ENCODE measurements at places on chromosomes 7 and 10.
A peak's percentile ranks its signal among the peaks of the same experiment; 100 is the strongest.

DNA sequence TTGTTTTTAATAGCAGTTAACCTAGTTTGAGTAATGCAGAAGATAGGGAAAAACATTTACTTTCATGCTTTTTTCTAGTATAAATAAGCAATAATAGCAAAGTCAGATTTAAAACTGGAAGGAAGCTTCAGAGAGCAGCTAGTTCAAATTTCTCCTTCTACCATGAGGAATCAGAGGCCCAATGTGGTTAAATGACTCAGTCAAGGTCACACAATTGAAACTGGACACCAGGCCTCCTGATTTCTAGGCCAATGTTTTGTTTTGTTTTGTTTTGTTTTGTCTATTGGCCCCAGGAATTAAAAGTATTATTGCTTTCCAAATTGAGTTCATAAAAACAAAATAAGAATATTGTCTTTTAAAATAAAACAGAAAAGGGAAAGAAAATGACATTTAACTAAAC lies 122.3 kb downstream of the TRIL start:
- no peak for DNase-seq

GRCh38 chr10:97759158-97759887 lies 12.5 kb downstream of the SFRP5 start:
- peak; percentile 75 for DNase-seq

DNA sequence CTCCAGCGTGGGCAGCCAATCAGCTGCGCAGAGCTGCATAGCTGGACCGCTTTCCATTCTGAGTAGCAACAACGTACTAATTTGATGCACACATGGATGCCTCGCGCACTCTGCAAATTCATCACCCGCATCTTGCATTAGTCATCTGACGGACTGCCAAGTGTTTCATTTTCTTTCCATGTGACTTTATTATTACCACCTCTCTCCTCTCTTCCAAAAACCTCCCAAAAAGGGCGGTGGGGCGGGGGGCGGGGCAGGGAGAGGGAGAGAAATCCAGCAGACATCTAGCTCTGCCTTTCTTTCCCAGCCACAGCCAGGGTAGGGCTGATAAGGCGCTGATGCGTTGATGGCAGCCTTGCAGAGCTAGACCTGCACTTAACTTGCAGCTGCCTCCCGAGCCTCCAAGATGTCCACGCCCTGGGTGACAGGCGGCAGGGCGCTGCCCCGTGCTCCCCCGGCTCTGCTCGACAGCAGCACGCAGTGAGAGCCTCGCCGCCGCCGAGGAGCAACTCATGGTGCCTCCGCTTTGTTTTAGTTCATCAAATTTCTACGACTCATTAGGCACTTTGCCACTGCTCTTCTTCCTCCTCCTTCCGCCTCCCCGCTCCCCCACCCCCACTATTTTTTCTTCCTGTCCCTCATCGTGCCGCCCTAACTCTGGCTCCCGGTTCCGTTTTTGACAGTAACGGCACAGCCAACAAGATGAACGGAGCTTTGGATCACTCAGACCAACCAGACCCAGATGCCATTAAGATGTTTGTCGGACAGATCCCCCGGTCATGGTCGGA lies 147.3 kb downstream of the CELF2 start:
- DNase-seq = peak; percentile 85

DNA sequence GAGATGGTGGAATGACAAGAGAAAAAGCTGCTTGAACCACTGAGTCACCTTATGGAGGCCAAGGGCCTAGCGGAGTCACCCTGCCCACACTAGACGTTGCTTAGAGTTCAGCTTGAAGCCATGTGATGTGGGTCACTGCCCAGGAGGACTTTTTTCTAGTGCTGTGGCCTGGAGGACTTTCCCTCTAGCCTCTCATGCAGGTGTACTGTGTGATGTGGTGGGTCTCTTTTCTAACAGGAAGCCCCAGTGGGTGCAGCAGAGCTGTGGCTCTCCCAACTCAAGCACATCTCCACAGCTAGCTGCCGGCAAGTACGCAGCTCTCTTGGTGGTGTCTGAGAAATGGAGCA lies 13.6 kb downstream of the POR start:
- no peak for DNase-seq

DNA sequence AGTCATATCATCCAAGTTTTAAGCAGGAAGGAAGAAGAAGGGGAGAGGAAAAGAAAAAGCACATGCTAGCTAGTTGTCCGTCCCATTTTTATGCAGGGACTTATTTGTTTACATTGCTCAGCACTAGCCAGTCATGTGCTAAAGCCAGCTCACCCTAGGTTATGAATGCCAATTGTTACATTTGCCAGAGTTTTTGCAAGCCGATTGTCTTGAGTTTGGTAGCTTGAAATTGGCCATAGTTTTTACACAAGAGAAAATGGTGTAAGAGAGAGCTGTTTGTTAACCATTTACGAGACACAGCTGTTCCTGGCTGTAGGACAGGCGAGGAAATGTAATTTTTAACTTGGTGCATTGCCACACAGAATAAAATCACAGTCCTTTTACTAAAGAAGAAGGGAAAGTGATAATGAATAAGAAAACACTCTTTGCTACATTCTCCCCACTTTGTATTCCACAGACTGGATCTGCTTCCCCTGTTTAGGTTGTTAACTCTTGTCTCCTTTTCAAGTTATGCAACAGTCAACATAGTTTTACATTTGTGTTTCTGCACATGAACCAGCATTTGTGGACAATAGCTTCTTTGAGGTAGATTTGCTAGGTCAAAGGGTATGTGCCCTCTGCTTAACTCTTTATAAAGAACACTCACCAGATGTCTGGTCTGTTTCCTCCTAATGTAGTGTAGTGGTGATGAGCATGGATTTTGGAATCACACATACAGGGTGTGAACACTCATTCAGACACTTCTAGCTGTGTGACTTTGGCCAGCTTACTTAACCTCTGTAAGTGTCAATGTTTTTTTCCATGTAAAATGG lies 357.2 kb downstream of the LRMDA start:
- DNase-seq = no peak

DNA sequence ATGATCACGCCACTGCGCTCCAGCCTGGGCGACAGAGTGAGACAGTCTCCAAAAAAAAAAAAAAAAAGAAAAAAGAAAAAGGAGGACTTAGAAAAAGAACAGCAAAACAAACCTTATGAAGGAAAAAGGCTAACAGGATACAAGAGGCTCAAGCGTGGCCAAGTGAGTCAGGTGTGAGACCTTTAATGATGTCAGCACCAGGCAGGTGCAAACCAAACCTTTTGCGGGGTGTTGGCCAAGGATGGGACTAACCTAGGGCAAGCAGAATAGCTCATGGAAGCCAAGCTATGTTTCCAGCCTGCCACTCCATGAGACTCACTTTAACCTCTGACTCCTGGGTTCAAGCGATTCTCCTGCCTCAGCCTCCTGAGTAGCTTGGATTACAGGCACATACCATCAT lies 11.3 kb upstream of the GNA12 start:
- DNase-seq = no peak

DNA sequence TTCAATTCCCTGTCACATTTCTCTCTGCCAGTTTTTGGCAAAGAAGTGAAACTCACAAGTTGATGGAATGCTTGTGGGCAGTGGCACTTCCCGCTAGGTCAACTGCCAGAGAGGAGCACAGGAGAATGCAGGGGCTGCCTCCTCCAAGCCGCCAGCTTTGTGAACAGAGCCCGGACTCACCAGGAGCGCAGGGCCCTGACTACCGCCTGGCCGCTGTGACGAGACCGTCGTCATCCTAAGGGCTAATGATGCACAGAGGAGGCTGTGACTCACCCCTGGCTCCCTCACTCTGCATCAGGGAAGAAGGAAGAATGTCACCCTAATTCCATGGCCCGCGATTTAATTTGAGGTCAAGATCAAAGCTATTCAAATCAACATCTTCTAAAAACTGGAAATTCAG lies 123.9 kb downstream of the TAX1BP1 start:
- DNase-seq = peak; percentile 46

GRCh38 chr7:80105701-80106408 lies 28.8 kb upstream of the GNAI1 start:
- no peak for DNase-seq

DNA sequence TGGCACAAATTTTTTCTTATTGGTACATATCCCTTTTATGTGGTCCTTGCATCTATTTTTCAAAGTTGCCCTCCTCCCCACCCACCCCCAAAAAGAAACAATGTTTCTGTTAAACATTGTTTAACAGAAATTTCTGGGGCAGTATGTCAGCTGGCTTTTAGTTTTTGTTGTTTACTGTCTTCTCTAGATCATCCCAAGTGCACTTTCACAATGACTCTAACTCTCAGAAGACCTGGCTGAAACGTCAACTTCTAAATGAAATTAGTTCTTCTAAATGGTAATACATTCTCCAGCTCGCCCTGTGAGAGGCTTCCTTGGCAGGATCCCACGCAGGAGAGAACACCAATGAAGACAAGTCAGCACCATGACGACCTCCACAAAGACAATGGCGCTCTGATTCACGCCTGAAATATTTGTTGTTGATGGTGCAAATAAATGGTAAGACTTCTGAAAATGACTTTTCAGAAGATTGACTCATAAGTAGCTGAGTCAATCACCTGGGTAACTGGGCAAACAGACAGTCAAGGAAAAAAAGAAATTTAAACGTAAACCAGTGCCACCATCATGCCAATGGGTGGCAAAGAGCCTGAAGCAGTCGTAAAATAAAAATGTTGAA lies 293.7 kb downstream of the FZD1 start:
- DNase-seq = no peak

DNA sequence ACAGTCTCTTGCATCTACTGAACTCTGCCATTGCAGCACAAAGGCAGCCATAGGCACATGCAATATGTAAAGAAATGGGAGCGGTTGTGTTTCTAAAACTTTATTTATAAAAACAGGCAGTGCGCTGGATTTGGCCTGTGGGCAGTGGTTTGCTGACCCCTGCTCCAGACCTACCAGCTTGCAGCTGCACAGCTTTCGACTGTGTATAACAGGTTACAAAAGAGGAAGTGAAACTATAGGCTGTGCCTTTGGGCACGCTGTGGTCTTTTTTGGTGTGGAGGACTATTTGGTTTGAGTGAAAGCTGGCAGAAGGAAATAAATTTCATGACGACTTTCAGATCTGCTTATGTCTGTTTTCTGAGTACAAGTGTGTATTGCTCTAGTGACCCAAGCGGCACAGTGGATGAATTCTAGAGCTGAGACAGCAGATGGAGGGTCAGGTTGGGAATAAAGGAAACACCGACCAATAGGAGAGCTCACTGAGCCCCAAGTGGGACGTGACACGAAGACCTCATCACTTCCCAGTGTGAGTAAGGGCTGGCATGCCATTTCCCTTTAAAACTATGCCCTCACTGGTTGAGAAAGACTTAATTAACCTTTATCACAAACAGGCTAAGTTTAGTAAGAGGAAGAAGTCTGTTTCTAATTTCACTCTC lies 152.7 kb downstream of the ANK3 start:
- DNase-seq = no peak

GRCh38 chr10:119198438-119198837 lies 8.9 kb upstream of the GRK5 start:
- DNase-seq = no peak

GRCh38 chr10:878333-878759 lies 53.2 kb downstream of the LARP4B start:
- no peak for DNase-seq

GRCh38 chr7:105439174-105439893 lies 50.6 kb upstream of the SRPK2 start:
- no peak for DNase-seq

DNA sequence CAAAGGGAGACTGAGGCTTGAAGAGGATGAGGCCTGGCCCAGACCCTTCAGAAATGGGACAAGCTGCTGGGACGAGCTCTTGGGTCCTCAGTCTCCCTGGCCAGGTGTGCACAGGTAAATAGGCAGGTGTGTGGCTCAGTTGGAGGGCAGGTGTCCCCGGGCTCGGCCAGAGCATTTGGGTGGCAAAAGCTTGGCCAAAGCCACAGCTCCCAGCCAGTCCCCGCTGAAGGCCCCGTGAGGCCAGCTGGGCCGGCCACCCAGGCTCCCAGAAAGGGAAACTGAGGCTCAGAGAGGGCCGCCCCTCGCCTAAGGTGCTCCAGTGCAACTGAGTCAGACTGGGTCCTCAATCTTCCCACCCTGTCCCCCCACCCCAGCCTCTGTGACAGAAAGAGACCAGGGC lies 37.3 kb downstream of the MICALL2 start:
- no peak for DNase-seq

- no peak for DNase-seq
Measured at GRCh38 chr7:36775676-36776075, 51.4 kb upstream of the AOAH start.
